Activated naive CD8-positive, alpha-beta T cell treated with anti-CD3 and anti-CD28 coated beads for 36 hours (primary cell): ENCODE measurements at places on chromosomes 13 and 19.

DNA sequence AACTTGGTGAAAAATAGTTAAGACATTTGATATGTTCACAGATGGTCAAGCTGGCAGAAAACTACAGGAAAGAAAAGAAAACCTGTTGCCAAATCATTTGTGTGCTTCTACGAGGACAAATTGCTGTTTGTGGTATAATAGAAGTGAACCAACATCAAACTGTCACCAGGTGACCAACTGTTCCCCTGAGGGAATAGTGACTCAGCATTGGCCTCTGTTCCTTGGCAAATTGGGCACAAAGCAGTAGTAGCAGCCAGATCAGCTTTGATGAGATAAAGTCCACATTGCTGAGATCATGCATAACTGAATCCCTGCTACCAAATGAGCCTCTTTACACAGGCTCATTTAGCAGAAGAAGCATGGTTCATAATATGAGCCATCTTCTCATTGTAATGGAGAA lies 103.5 kb downstream of the POSTN start:
- H3K4me1 ChIP-seq, result no peaks in the 10 kb centered on the region
- H3K36me3 ChIP-seq, result no peaks in the 10 kb centered on the region
- DNase-seq, result no peak
- no peak overlapping the region for H3K27ac ChIP-seq
- H3K4me3 ChIP-seq, result no peak overlapping the region

DNA sequence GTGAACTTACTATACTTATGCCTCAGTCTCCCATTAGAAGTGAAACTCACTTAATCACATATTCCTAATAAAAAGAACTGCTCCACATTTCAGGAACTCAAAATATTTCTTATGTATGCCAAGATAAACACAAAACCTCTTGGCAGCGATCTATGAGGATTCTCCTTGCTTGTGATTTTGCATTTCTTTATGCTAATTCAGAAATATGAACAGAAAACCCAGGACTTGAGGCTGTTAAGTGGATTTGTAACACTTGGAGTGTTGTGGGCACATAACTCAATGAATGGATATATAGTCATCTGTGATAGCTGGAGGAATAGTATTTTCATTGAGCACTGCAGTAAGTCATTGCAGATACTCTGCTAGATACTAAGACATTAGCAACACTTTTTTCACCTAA lies 5.6 kb upstream of the KATNAL1 start:
- no peak overlapping the region for H3K27ac ChIP-seq
- no peak for DNase-seq
- H3K4me3 ChIP-seq, result no peak overlapping the region

DNA sequence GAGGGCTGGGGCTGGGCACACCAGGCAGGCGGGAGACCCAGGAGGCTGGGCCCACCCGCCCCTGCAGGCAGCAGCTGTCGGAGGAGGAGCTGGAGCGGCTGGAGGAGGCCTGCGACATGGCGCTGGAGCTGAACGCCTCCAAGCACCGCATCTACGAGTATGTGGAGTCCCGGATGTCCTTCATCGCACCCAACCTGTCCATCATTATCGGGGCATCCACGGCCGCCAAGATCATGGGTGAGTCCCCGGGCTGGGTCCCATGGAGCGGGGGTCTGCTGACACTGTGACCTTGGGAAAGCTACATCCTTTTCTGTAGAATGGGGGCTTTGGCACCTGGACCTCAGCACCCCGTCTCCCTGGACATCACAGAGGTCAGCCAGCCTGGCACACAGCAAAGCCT lies 8.1 kb downstream of the PRPF31 start:
- H3K27me3 ChIP-seq, result no peaks in the 10 kb centered on the region
- DNase-seq, result no peak
- no peak overlapping the region for H3K27ac ChIP-seq
- no peak overlapping the region for H3K4me3 ChIP-seq
- peaks cover 26% of the 10 kb centered on the region for H3K36me3 ChIP-seq

DNA sequence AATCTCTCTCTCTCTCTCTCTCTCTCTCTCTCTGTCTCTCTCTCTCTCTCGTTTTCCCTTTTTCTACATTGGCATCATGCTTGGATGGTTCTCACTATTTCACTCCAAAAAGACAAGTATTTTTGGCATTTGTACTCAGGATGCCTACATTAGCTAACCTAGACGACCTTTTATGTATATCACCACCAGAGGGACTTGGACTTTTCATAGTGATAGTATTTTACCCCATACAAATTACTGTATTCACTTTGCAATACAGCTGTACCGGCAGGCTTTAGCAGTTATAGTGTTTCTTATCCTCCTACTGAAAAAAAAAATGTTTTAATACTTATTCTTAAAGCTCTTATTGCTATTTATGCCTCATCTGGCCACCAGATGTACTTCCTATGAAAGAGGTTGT lies 687.2 kb upstream of the KLHL1 start:
- no peak overlapping the region for H3K27ac ChIP-seq
- H3K27me3 ChIP-seq, result no peaks in the 10 kb centered on the region
- no peaks in the 10 kb centered on the region for H3K36me3 ChIP-seq
- H3K4me1 ChIP-seq, result no peaks in the 10 kb centered on the region
- DNase-seq, result no peak

DNA sequence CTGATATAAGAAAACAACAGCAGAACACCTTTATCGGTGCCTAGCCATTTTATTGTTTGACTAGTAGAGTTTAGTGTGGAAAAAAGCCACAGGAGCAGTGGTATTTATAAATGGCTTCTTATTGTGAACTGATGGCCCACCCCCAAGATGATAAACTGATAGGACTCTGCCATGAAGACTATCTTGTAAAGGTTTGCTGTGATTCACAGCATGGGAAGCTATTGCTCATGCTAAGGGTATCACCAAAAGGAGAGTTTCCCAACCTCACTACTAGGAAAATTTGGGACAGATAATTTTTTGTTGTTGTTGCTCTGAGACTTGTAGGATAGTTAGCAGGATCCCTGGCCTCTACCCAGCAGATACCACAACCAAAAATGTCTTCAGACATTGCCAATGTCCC lies 12.0 kb upstream of the SLC7A1 start:
- peaks cover 18% of the 10 kb centered on the region for H3K27me3 ChIP-seq
- DNase-seq, result no peak
- H3K36me3 ChIP-seq, result no peaks in the 10 kb centered on the region
- H3K27ac ChIP-seq, result no peak overlapping the region

GRCh38 chr13:99974939-99975561 lies 3.5 kb upstream of the ZIC5 start:
- peak overlapping the region; percentile 51 for H3K27ac ChIP-seq
- H3K36me3 ChIP-seq, result peaks cover 3% of the 10 kb centered on the region
- DNase-seq, result no peak
- no peak overlapping the region for H3K4me3 ChIP-seq
- H3K27me3 ChIP-seq, result peaks cover 88% of the 10 kb centered on the region

- H3K4me3 ChIP-seq, result no peak overlapping the region
- H3K4me1 ChIP-seq, result peaks cover 13% of the 10 kb centered on the region
- H3K36me3 ChIP-seq, result no peaks in the 10 kb centered on the region
- DNase-seq, result no peak
- H3K27me3 ChIP-seq, result no peaks in the 10 kb centered on the region
Observed at GRCh38 chr19:4454747-4455718, 2.6 kb downstream of the UBXN6 start.

DNA sequence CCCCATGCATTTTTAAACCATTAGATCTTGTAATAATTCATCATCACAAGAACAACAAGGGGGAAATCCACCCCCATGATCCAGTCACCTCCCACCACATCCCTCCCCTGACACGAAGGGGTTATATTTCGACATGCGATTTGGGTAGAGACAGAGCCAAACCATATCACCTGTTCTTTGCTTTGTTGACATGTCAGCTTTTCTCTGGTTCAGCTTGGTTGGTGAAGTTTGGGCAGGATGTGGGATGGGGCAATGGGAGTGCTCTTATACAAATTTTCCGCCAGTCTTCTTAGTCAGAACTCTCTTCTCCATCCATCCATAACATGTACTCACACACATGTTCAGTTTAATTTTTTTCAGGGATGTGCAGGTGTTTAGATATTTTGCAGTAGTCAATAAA lies 12.9 kb downstream of the TPP2 start:
- no peak overlapping the region for H3K4me3 ChIP-seq
- peaks cover 55% of the 10 kb centered on the region for H3K4me1 ChIP-seq
- H3K36me3 ChIP-seq, result peaks cover 49% of the 10 kb centered on the region
- DNase-seq, result peak; percentile 28
- peak overlapping the region; percentile 42 for H3K27ac ChIP-seq

DNA sequence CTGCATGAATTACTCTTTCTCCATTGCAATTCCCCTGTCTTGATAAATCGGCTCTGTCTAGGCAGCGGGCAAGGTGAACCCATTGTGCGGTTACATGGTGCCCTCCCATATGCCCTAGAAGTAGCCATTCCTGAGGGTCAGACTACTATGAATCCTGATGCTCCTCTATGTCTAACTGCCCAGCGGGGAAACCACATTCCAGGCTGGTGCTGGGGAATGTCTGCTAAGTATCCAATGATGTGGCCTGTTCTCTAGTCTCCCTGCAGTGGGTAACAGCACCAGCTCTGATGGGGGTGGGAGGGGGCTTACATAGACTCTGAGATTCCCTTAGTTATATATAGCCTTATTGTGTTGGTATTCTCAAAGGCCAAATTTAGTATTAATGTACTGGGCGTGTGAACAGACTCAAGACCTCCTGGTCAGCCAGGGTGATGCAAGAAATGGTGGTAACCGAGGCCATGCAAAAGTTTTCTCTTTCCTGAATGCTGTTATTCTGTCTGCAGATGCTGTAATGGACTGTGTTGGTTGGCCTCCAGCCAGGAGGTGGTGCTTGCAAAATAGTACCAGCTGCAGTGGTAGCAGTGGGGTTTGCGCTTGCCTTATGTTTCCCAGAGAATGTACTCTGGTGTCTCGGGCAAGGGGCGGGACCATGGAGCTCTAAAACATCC lies 564.8 kb upstream of the SLITRK1 start:
- H3K27me3 ChIP-seq, result no peaks in the 10 kb centered on the region
- H3K36me3 ChIP-seq, result no peaks in the 10 kb centered on the region
- no peak for DNase-seq
- no peak overlapping the region for H3K27ac ChIP-seq
- no peaks in the 10 kb centered on the region for H3K4me1 ChIP-seq

DNA sequence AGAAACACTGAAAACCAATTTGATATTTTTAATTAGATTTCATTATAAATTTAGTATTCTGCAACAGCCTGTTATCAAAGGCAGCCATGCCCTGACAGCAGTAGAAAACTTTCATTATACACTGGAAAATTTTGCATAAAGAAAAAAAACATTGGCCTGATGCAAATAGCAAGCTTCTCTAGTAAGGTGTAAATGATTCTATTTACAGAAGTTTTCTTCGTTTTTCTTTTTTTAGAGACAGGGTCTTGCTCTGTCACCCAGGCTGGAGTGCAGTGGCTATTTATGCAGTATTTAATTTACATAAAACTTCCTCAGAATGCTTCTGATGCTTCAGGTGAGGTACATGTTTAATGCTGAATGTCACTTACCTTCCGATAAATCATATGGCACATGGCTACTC lies 67.0 kb downstream of the ABCC4 start:
- H3K4me3 ChIP-seq, result no peak overlapping the region
- H3K36me3 ChIP-seq, result peaks cover 18% of the 10 kb centered on the region
- peaks cover 9% of the 10 kb centered on the region for H3K4me1 ChIP-seq

DNA sequence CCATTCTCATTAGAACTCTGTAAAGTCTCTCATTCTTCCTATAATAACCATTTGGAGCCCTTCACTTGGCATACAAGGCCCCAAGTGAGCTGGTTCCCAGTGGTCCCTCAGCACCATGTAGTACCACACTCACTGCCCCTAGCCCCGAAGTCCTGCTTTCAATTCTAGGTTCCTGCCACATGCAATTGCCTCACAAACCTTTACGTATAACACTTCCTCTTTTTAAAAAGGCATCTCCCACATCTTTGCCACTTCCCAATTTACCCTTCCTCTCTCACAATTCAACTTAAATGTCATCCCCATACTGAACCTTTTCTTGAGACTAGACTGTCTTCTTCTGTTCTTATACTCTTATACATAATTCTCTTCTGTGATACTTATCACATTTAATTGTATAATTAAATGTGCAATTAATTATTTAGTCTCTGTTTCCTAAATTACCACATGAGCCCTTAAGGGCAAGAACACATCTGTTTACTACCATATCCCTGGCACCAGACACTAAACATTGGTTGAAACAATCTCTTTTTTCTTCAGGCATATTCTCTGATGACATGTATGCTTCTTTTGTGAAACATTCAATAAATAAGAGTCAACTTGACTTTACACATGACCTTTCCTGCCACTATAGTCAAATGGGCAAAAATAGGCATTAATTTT lies 304.0 kb downstream of the SPRY2 start:
- no peak for DNase-seq
- H3K4me3 ChIP-seq, result no peak overlapping the region
- H3K27ac ChIP-seq, result no peak overlapping the region
- H3K27me3 ChIP-seq, result no peaks in the 10 kb centered on the region
- peaks cover 3% of the 10 kb centered on the region for H3K4me1 ChIP-seq
- no peaks in the 10 kb centered on the region for H3K36me3 ChIP-seq

DNA sequence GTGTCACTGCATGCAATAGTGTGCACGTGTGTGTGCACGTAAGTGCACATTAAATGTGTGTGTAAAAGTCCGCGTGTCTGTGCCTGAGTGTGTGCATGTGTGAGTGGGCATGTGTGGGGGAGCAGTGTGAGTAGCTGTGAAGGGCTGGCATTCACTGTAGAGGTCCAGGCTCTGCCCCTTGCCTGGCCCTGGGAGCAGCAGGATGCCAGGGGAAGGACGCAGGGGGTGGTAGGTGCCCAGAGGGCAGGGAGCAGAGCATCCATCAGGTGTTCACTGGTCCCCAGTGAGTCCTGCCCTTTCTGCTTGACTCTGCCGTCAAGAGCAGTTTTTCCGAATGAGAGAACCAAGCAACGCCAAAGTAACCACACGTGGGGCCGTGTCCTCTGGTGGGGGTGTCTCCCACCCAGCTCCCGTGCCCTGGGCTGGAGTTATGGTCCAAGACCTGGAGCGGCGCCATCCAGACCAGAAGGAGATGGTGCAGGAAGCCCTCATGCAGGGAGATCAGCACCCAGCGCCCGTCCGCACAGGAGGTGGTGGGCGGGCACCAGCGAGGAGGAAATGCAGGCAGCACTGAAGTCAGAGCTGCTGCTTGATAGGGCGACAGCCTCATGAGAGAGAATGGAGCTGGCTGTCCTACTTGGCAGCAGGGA lies 68.5 kb downstream of the TEX29 start:
- H3K4me3 ChIP-seq, result peak overlapping the region; percentile 11
- H3K36me3 ChIP-seq, result no peaks in the 10 kb centered on the region
- H3K4me1 ChIP-seq, result peaks cover 18% of the 10 kb centered on the region
- peak; percentile 37 for DNase-seq

DNA sequence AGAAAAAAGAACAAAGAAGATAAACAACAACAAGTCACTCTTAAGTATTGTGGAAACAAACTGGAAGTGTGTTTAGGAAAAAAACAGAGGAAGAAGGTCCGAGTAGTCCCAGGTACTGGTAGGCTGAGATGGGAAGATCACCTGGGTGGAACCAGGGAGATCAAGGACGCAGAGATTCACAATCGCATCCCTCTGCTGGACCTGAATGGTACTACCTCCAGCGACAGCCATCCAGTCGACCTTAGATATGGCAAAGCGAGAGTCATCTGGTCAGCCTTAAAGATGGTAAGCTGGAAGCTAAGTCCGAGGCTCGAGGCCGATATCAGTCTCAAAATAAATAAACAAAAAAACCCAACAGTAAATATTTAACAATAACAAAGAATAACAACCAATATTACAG lies 44.9 kb upstream of the ZNF91 start:
- peaks cover 12% of the 10 kb centered on the region for H3K36me3 ChIP-seq
- H3K27me3 ChIP-seq, result no peaks in the 10 kb centered on the region
- DNase-seq, result no peak
- no peak overlapping the region for H3K4me3 ChIP-seq
- no peaks in the 10 kb centered on the region for H3K4me1 ChIP-seq

GRCh38 chr13:88217883-88218282 lies 546.7 kb downstream of the SLITRK5 start:
- DNase-seq, result no peak
- H3K4me3 ChIP-seq, result no peak overlapping the region
- H3K27me3 ChIP-seq, result no peaks in the 10 kb centered on the region
- H3K36me3 ChIP-seq, result no peaks in the 10 kb centered on the region
- no peaks in the 10 kb centered on the region for H3K4me1 ChIP-seq
